ENCODE measurements at places on chromosomes 3 and 15.

- no peak for DNase-seq
Observed at GRCh38 chr15:76866716-76867321, 38.3 kb downstream of the SCAPER start.

DNA sequence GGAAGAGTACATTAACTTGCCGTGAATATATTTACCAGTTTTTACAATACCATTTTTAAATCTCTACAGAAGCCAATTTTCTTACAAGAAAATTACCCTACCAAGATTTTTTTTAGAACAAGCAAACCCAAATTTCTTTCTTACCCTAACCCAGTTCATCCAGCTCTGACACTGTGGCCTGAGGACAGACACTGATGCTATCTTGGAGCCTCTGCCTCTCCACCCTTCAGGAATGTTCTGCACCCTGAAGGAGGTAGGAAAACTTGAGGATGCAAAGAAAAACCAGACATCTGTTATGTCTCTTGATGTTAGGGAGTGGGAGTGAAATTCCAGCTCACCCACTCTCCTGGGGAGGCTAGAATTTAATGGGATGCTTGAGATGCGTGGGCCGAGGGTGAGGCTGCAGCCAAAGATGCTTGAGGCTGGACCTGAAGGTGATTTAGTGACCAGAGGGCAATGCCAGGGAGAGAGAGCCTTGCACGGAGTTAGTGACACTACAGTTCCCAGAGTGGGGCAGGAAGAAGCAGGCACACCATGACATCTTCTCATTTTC is 69.9 kb downstream of the LIPC start:
- no peak for DNase-seq

GRCh38 chr15:59299929-59300617 is 72.6 kb downstream of the MYO1E start:
- DNase-seq: peak; percentile 81

DNA sequence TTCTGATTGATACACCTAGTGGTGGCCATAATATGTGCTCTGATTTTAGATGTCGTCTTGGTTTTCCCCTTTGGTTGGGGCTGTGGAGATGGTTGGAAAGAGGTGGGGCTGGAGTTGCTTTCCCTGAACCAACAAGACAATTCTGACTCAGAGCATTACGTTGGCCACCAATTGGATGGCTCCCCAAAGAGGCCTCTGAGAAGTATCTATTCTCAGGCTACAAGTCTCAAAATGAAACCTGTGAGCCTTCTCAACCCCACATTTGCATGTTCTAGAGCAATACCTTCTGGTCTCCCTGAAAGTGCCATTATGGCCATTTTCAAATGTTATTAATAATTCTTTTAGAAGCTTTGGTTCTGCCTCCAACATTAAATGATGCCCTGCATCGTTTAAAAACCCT is 188.4 kb upstream of the WNT5A start:
- no peak for DNase-seq

DNA sequence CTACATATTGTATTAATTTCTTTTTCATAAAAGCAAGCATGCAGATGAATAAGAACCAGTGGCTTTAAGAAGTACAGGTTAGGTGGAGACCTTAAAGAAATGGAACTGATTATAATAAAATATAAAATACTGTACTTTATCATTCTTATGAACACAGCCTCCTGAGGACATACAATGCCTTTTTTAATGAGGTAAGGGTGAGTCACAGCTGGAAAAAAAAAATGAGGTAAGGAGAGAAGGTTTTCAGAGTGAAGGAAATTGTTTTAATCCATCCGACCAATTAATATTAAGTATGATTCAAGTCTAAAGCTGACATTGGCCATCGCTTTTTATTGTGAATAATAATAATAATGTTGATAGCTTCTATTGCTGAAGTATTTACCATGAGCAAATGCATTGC is 170.3 kb upstream of the SOX2 start:
- no peak for DNase-seq

DNA sequence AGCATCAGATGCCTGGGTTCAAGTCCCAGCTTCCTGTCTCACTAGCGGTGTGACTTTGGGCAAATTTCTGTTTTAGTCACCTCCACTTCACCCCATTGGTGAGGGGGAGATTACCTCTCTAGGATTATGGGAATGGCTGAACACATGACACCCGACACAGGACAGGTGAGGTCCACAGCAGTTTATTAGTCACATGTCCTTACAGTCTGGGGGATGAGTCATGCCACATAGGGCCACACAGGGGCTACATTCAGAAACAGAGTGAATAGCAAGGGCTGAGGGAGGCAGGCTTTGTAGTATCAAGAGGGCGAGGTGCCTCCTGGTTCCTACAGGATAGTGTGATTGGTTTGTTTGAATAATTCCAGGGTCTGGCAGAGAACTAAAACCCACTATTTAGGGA is 15.2 kb upstream of the ITGA11 start:
- DNase-seq: no peak

GRCh38 chr3:37973246-37974054 is 17.1 kb upstream of the VILL start:
- no peak for DNase-seq

GRCh38 chr3:173870976-173871375 is 473.4 kb downstream of the NLGN1 start:
- no peak for DNase-seq

DNA sequence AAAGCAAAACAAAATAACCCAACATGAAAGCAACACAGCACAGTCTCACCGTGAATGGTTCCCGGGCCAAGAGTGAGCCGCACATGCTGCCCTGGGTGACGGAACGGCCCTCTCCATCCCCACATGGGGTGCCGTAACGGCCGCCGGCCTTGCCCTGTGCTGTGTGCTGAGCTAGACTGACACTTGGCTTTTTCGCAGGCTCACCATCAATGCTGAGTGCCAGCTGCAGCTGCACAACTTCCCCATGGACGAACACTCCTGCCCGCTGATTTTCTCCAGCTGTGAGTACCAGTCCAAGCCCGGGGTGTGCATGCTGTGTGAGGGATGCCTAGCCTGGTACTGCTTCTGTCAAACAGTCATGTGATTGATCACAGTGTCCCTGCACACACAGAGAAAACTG is 357.6 kb downstream of the GABRG3 start:
- no peak for DNase-seq

GRCh38 chr15:70308011-70308734 is 210.5 kb upstream of the TLE3 start:
- DNase-seq: no peak

DNA sequence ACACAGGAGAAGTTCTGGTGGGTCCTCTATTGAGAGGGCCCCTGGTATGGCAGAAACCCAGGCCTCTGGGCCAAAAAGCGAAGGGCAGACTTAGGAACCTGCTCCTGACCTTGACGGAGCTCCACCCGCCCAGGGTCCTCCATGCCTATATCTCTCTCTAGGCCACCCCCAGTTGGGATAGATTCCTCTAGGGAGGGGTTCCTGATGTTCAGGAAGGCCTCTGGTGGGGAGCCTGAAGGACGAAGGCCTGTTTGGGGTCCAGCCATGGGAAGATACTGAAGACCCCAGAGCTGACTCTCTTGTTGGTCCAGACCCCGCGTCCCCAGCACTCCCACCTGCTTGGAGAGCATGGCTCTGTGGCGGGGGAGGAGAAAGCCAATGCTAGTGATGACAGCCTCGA is 104.2 kb downstream of the CORO2B start:
- DNase-seq: no peak

- DNase-seq: no peak
Observed at GRCh38 chr3:43054754-43055153, 51.1 kb downstream of the POMGNT2 start.

GRCh38 chr3:160179906-160180305 is 45.3 kb upstream of the C3orf80 start:
- DNase-seq: no peak

DNA sequence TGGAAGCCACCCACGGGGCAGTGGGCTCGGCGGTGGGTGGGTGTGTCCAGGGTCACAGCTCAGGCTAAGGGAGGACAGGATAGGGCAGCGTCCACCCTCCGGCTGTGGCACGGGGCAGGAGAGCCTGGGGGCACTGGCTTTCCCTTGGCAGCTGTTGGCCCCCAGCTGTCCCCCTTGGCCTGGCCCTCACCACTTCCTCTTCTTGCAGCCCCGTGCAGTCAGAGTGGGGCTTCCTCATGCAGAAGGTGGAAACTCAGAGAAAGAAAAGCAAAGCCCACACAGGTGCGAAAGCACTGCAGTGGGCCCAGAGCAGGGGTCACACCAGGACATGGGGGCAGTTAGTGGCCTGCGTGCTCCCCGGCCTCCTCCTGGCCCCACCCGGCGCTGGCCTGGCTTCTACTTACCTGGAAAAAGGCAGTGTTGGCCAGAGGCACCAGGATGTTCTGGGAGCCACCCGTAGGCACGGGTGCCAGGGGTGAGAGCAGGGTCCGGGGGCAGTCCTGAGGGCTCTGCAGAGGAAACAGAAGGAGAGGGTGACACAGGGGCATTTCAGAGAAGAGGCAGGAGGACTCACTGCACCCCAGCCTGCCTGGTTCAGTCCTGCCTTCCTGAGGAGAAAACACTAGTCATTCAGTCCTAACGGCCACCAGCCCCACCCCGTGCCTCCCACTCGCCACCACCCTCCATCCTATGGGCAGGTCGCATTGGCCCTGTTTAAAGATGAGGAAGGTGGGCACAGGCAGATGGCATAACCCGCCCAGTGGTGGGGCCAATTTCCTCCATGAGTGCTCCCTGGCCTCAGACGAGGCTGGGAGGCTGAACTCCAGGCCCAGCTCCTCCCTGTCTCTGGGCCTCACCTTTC is 28.3 kb downstream of the PLXND1 start:
- DNase-seq: peak; percentile 74

DNA sequence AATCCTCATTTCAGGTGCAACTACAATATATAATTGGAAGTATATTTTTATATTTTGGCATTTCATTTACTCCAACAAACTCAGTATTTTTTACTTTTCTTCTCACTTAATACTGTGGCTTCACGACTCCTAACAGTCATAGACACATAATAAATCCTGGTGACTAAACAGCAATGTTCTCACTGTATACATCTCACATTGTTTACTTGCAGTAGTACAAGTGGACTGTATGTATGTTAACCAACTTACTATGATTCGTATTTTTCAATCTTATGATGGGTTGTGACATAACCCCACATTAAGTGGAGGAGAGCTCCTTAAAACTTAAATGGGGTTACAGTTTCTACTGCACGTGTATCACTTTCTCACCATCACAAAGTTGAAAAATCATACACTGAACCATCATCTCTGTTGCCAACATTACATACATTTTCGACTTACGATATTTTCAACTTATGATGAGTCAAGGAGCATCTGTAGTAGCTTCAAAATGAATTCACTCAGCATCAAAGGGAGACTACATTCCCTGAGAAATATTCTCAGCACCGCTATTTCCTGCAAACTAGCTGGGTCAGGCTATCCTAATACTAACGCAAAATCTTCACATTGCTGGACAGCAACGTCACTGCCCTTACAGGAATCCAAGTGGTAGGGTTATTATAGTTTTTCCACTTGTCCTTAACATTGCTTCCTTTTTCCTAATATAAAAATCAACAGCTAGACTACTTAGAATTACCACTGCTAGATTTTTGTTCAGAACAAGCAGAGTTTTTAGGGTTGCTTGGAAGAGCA is 7.3 kb downstream of the ADAM10 start:
- DNase-seq: no peak

DNA sequence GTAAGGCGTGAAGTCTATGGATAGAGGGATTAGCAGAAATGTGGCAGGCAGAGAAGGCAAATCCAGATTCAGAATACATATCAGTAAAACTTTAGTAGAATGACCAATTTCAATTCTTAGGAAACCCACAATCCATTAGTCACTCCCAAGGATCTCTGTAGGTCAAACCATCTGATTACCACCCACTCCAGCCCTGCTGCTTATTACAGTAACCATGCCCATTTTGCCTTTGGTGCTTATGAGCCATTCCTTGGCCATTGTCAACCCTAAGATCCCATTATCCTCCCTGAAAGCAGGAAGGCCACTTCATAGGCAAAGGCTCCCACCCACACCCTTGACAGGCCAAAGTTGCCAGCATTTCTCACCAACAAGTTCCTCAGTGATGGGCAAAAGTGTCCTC is 5.1 kb upstream of the KLHL40 start:
- DNase-seq: no peak

DNA sequence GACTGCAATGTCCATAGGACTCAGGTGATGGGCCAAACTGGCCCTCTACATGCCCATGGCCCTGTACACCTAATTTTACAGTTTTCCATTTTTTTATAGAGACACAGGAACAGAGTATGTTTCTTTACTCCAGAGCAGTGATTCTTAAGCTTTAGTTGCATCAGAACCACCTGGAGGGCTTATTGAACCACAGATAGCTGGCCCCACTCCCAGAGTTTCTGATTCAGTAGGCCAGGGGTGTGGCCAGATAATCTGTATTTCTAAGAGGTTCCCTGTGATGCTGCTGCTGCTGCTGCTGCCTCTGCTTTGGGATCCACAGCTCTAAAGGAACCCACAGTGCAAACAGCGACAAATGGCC is 5.1 kb downstream of the RBP1 start:
- DNase-seq: no peak

- DNase-seq: no peak
Observed at GRCh38 chr3:133962849-133963248, 66.9 kb downstream of the SLCO2A1 start.

- DNase-seq: no peak
Observed at GRCh38 chr3:29536016-29536758, 255.3 kb downstream of the RBMS3 start.

- DNase-seq: no peak
Observed at GRCh38 chr3:48826451-48826850, 21.2 kb downstream of the PRKAR2A start.

GRCh38 chr3:117603097-117603496 is 893.5 kb downstream of the TUSC7 start:
- no peak for DNase-seq

DNA sequence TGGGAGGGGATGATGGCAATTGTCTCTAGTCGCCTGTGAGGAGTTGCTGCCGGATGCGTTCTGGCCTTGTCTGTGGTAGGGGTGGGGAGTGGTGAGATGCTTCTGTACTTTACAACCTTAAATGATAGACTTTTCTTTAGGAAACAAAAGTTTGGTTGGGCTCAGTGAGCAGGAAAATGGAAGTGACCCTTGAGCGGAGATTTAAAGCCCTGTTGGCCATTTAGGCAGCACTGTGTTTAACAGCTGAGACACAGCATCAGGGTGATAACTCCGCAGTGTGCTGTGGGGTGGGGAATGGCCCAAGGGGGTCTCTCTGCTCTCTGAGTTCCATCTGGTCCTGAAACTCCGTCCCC is 36.6 kb downstream of the SPSB4 start:
- no peak for DNase-seq

GRCh38 chr3:69540706-69541581 is 155.1 kb upstream of the FRMD4B start:
- DNase-seq: no peak

- no peak for DNase-seq
Observed at GRCh38 chr15:57732526-57733331, 26.2 kb downstream of the POLR2M start.

DNA sequence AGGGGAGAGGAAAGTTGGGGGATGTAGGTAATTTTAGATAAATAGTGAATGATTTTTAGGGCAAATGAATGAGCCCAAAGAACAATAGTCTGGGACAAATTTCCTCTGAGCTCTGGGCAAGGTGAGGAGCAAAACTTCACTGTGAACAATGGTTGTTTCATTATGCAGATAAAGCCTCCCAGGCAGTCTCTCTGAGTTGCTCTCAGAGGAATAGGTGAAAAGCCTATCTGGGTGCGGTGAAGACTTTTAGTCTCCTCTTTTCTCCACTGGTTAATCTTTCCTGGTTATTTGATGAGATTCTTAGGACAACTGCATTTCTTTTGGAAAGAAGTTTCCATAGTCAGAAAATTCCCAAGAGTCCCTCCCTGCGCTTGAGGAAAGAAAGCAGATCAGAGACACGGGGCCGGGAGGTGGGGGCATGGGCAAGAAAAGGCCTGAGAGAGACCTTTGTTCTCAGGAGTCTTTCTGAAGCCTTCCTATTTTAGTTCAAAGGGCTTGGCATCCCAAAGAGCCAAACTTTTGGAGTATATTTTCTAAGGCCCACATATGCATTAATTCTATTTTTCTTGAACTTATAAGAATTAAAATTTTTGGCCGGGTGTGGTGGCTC is 353.6 kb upstream of the SLCO3A1 start:
- no peak for DNase-seq
